Osteocyte (in vitro differentiated cells): ENCODE measurements at places on chromosomes 4 and X. TPM values are rescaled to one million over a fixed set of nuclear protein-coding genes. Genes with fewer than 3 reads are reported as not detected.

GRCh38 chr4:182555997-182556418 lies 312.8 kb downstream of the TENM3 start:
- no peak overlapping the region for H3K27ac ChIP-seq
- no peaks in the 10 kb centered on the region for H3K27me3 ChIP-seq
- no peak overlapping the region for H3K4me3 ChIP-seq
- peaks cover 13% of the 10 kb centered on the region for H3K4me1 ChIP-seq
- DNase-seq: no peak

GRCh38 chr4:337932-338758 lies 531 bp downstream of the ZNF141 start:
- H3K36me3 ChIP-seq: peaks cover 38% of the 10 kb centered on the region
- DNase-seq: peak; percentile 86
- H3K4me1 ChIP-seq: peaks cover 21% of the 10 kb centered on the region
- no peaks in the 10 kb centered on the region for H3K27me3 ChIP-seq

GRCh38 chr4:91829531-91829930 lies 474.2 kb upstream of the GRID2 start:
- H3K4me1 ChIP-seq: no peaks in the 10 kb centered on the region
- no peak overlapping the region for H3K4me3 ChIP-seq
- H3K27ac ChIP-seq: no peak overlapping the region
- DNase-seq: no peak

- DNase-seq: peak; percentile 60
- H3K4me3 ChIP-seq: peak overlapping the region; percentile 36
- no peak overlapping the region for H3K27ac ChIP-seq
- no peaks in the 10 kb centered on the region for H3K27me3 ChIP-seq
- H3K4me1 ChIP-seq: peaks cover 21% of the 10 kb centered on the region
These were observed 72.9 kb upstream of the STIM2 start for GRCh38 chr4:26787461-26788340.

- H3K4me3 ChIP-seq: no peak overlapping the region
- no peaks in the 10 kb centered on the region for H3K27me3 ChIP-seq
- H3K27ac ChIP-seq: no peak overlapping the region
- no peaks in the 10 kb centered on the region for H3K36me3 ChIP-seq
These were observed 165.9 kb upstream of the CENPE start for GRCh38 chr4:103364083-103364482.

DNA sequence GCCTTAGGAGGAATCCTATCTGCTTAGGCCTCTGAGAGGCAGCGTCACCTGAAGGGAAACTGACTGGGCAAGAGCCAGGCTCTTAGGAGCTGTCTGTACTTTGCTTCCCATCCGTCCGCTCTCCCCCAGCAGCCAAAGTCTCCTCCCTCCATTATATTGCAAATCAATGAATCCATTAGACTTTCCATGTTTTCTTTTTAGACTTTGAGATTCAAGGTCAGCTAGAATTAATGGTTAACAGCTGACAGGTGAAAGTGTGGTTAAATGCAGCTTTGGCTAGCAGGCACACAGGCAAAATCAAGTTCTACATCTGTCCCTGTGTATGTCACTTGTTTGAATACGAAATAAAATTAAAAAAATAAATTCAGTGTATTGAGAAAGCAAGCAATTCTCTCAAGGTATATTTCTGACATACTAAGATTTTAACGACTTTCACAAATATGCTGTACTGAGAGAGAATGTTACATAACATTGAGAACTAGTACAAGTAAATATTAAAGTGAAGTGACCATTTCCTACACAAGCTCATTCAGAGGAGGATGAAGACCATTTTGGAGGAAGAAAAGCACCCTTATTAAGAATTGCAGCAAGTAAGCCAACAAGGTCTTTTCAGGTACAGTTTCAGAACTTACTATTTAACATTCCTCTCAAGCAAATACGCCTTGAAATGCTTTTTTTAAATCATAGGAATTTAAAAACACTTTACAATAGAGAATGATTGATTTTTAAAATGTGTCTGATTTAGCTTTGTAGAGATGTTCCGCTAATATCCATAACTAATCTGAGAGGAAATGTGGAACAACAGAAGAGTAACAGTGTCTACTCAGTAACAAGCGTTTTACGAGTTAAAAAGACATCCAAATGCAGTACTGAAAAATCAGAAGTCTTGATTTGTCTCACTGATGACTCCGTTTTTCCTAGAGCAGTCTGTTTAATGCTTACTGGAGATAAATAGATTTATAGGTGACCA lies at the start of gene F11:
Gene F11, plus strand, starts transcription at position 507 of the 970 bp plus-strand sequence. CDS start 948 bp downstream, outside the sequence.
- H3K4me3 ChIP-seq: peak within 1 kb of the TSS; percentile 62
- no peak for DNase-seq
- H3K27me3 ChIP-seq: peaks cover 12% of the 10 kb centered on the region
- no peak within 1 kb of the TSS for H3K27ac ChIP-seq
- no peaks in the 10 kb centered on the region for H3K36me3 ChIP-seq

- H3K4me3 ChIP-seq: no peak overlapping the region
- H3K27me3 ChIP-seq: no peaks in the 10 kb centered on the region
- peak overlapping the region; percentile 0 for H3K27ac ChIP-seq
- H3K36me3 ChIP-seq: peaks cover 74% of the 10 kb centered on the region
- no peak for DNase-seq
These were observed 50.0 kb downstream of the CCNI start for GRCh38 chr4:77025643-77026321.

- no peaks in the 10 kb centered on the region for H3K4me1 ChIP-seq
- no peak overlapping the region for H3K4me3 ChIP-seq
- DNase-seq: no peak
- no peaks in the 10 kb centered on the region for H3K36me3 ChIP-seq
These were observed 116.2 kb downstream of the GATB start for GRCh38 chr4:151644622-151645021.

RCHY1 gene
- 17.8 and 20.7 TPM in 2 replicates for total RNA-seq

RHOH gene
- not detected in 2 replicates for total RNA-seq

GLRA2 gene
- total RNA-seq: not detected in 2 replicates

APLN gene
- 0.38 and 0.39 TPM in 2 replicates for total RNA-seq

TENM3 gene
- 78.3 and 85.2 TPM in 2 replicates for total RNA-seq
